Stimulated activated CD4-positive, alpha-beta T cell treated with anti-CD3 and anti-CD28 coated beads, Interleukin-1b, Interleukin-23, amount 100 ng/mL, for 24 hours (primary cell): ENCODE measurements at places on chromosomes 13 and 19.
A peak's percentile ranks its signal among the peaks of the same experiment; 100 is the strongest.

DNA sequence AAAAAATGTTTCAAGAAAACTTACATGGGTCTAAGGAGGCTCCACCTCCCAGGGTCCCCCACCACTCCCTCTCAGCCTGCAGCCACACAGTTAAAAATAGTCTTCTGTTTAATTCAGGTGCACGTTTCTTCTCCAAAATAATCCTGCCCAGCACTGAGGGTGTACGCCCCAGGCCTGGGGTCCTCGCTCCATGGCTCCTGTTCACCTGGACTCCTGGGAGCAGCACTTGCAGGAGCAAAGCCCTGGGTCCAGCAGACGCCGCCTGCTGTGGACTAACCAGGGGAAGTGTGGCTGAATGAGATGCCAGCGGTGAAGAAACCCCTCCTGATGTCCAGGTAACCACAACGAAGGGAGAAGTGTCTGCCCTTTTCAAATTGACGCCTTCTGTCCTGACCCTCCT is 41.3 kb upstream of the CD33 start:
- no peak for DNase-seq

- no peak for DNase-seq
Observed at GRCh38 chr19:45298264-45298663, 24.4 kb downstream of the CKM start.

DNA sequence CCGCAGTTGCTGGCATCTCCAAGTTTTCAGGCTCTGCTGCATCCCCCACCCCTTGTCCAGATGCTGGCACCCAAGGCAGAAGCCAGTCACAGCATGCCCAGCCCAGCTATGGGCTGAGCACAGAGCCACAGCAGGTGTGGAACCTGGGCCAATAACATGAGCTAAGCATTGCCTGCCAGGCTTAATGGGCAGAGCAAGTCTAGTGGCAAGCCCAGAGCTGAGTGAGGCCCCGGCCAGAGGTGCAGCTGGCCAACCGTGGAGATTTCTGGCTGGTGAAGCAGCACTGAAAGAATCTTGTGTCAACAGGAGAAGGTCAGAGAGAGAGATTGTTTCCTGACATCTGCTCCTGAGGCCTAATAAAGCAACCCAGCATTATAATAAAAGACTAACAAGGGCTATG is 111.0 kb downstream of the B3GLCT start:
- no peak for DNase-seq

DNA sequence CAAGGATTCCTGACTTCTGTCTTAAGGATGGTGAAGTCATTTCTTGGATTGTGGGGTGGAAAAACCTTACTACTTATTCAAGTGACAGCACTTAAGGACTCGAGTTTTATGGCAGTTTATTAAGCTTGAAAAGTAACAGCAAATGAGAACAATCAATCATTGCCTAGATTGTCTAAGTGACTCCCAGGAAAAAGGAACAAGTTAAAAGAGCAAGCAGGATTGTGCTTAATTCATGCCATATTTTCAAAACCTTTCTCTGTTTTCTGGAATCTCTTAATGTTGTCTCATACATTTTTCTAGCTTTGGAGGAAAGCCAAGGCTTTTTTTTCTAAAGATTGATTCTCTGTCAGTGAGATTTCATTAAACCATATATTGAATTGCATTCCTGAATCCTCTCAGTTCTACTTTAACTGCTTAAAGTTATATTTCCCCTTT is 236.2 kb upstream of the HTR2A start:
- no peak for DNase-seq

- DNase-seq: no peak
Observed at GRCh38 chr13:61413572-61414535, 1.8 kb downstream of the PCDH20 start.

- DNase-seq: no peak
Observed at GRCh38 chr13:113585896-113586295, 1.3 kb downstream of the TFDP1 start.

- DNase-seq: no peak
Observed at GRCh38 chr13:102275969-102276368, 125.9 kb downstream of the FGF14 start.

DNA sequence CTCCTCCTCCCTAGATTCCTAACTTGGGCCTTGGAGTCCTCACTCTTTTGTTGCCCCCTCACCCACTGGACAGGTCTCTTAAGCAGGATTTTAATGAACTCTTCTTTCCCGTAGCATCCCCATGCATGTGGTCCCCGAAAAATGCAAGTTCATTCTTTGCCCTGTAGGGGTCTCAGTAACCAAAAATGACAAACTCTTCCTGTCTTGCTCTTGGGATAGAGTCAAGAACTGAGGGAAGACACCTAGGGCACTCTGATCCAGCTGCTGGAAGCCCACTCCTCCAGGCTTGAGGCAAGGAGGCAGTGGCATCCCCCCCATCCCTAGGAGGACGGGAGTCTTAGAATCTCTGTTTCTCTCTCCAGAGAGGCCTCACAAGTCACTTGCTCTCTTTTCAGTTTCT is 987.0 kb downstream of the DIAPH3 start:
- no peak for DNase-seq

- no peak for DNase-seq
Observed at GRCh38 chr13:102817907-102818306, 19.0 kb downstream of the BIVM start.

GRCh38 chr19:38786572-38787265 is 2.3 kb upstream of the LGALS7B start:
- no peak for DNase-seq

- DNase-seq: no peak
Observed at GRCh38 chr19:32254509-32254890, 90.9 kb upstream of the ZNF507 start.

DNA sequence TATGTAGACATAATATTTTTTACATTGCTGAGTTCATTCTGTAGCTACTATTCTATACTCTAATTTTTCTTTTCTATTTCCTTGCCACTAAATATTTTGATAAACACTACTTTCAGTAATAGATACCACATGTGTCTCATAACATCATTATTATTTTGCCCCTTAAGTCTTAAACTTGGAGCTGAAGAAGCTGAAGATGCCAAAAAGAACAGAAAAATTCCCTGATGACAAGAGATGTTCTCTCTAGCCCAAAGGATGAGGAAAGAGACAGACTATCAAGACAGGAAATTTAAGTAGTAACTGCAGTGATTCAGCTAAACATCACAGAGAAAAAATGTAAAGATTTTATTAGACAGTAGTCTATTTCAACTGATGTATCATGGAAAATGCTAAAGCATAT is 322.0 kb upstream of the KLHL1 start:
- DNase-seq: no peak

DNA sequence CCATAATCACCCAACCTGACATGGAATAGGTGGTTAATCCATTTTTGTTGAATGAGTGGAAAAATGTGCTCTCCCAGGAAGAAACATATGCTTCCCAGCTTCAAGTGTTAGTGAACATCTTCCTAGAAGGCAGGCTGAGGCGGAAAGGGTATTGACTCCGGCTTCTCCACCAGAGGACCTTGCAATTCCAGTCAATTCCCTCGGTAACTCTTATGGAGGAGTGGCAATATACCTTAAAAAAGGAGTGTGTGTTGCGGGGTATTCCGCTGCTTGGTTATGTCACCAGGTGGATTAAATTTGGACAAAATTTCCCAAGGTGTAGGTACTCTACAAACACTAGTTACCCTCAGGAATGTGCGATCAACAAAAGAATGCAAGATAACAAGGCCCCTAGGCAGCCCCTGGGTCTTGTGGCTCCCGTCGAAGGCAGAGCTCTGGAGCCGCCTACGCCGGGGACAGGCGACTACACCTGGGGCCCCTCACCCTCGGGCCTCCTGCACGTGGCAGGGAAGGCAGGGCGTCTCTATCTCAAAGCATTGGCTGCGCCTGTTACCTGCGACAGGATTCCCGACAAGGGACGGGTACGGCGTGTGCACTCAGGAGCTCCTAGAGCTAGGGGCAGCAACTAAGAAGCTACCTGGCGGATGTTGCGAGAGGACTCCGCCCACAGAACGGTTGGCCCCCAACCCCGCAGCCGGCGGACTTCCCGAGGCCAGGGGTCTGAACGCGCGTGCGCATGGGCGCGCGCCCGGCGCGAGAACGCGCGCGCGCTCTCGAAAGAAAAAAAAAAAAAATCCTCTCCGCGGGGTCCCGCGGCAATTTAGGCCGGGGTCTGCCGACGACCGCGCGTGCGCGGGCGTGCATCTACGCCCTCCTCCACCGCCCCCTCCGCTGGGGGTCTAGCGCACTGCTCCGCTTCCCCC is at the start of gene WDR87:
WDR87 (minus strand) TSS at position 649 of the 923 bp plus-strand sequence. CDS start 8,355 bp downstream, outside the sequence.
- DNase-seq: peak; percentile 18

GRCh38 chr13:97367016-97367822 is 66.8 kb upstream of the RAP2A start:
- DNase-seq: no peak

DNA sequence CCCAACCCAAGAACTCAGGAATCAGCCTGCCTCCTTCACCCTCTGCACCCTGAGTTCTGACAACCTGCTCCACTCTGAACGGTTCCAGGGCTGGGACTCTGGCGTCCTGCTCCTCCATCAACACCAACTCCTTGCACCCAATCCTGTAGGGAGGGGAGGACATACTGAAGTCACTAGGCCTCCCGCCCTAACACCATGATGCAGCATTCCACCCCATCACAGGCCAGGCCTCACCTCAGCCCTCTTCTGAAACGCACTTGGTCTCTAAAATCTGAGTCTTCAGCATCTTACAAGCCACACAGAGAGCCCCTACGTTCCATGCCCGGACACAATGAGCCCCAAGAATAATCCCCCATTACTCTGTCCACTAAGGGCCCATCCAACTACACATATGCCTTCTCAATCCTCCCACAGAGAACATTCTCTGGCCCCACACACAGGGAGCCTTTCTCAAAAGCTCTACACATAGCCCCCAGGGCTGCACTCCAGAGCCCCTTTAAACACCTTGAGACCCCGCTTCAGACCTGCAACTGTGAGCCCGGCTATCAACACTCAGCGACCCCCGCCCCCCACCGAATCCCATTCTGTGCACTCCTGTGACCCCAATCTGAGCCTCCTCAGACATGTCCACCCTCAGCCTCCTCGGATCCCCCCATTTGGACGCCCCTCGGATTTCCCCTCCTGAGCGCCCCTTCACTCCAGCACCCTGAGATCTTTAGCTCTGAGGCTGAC is 567 bp downstream of the ALKBH6 start:
- no peak for DNase-seq

DNA sequence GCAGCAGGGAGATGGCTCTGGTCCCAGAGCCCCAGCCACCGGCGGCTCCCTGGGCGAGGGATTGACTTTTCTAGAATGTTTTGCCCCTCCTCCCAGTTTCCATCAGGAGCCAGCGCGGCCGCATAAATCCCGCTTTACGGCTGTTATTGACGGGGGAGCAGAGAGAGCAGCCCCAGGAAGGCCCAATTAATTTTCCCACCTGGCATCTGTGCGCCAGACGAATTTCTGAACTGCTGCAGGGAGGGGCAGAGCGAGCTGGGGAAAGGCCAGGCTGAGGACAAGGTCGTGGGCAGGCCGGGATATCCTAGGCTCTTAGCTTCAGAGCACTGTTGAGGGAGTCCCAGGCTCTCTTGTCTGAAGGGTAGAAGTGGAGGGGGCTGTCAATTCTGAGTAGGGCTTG is 24.7 kb downstream of the ZNRF4 start:
- DNase-seq: no peak

GRCh38 chr13:50334944-50335343 is 319.7 kb downstream of the KCNRG start:
- no peak for DNase-seq

DNA sequence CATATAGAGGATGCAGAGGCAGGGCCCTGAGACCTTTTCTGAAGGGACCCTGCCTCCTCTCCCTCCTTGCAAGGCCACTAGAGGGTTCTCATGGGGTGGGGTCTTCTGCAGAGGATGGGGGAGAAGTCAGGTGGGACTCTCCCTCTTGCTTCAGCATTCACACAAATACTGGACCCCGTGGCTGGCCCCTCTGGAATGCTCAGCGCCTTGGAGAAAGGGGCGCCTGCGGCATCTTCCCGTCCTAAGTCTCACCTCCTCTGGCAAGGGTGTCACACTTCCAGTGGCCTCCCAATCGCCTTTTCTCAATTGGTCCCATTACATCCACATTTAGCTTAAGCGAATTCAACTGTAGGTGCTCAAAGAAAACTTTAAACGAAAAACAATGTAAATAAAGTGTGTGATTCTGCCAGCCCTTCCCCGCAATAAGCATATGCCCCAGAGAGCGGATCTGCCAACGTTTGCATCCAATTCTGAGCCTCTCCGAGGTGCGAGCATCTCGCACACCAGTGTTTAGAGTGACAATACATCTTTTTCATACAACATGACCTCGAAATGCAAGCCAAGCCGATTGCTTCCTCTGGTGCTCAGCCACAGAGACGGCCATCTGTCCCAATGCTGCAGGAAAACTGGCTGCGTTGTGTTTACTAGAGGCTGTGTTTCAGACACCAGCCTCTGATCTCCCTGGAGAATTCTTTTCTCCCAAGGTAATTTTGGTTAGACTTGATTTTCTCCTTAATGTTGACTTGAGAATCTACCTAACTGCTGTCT is 69.1 kb upstream of the WASF3 start:
- no peak for DNase-seq

DNA sequence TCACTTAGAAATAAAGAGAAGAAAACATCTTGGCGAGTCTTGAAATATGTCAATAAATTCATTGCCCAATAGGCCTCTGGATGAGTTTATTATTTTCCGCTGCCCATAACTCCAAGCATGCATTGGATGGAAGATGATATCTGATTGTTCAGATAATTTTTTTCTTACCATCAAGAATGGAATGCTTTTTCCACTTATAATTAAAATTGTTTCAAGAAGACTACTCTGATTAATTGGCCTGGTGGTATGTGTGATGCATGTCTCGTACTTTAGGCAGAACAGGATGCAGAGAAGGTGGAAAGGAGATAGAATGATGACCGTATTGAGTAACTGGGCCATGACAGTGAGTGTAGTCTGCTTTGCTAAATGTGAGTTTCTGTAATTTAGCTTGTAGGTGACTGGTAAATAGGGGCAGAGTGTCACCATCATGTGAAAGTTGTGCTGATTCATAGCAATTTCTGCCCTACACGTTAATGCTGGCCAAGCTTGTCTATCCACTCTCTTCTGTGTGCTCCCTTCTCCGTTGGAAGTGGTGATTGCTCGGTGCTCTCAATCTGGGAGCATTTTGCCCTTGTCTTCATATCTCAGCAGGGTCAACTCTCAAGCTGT is 13.5 kb upstream of the SPATA13 start:
- DNase-seq: no peak

DNA sequence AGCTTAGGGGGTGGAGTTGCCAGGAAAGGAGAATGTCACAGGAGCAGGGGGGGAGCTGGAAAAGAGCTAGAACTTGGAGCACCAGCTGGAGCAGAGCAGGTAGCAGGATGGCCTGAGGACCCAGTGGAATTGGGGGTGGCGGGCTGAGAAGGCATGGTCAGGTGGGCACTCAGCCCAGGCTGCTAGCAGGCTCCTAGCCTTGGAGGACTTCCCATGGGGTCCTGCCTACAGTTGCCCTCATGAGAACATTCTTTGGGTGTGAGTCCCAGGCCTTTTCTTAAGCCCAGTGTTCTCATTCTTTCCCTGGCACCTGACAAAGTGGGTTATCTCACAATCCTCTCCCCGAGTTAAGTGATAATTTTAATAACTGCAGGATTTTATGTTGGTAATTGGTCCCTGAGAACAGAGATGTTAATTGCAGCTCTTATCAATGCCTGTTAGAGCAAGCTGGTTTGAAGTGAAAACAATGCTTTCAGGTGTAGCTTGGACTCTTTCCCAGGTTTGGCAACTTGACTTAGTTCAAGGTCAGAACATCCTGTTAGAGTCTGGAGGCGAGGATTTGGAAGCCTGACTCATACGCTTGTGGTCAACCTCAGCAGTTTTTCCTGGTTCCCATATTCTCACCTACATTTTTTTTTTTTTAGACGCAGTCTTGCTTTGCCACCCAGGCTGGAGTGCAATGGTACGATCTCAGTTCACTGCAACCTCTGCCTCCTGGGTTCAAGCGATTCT is 18.1 kb upstream of the OLFM4 start:
- DNase-seq: no peak

- no peak for DNase-seq
Observed at GRCh38 chr13:49791315-49791710, 1.2 kb downstream of the KPNA3 start.
